ENCODE measurements at places on chromosomes 6 and 20. TPM values are rescaled to one million over a fixed set of nuclear protein-coding genes. Genes with fewer than 3 reads are reported as not detected.

Gene TRIM31
- total RNA-seq = not detected

Gene ID4
- total RNA-seq = not detected

Gene GPX5
- total RNA-seq = not detected

Gene BPIFB2
- total RNA-seq = not detected

Gene CST11
- not detected for total RNA-seq

Gene ADGRB3
- total RNA-seq = not detected

Gene SLC17A2
- not detected for total RNA-seq

Gene BANF2
- total RNA-seq = not detected

Gene THBS2
- not detected for total RNA-seq

Gene EPB41L1
- total RNA-seq = not detected

Gene COX4I2
- not detected for total RNA-seq

Gene MANEA
- total RNA-seq = 23.8 TPM

Gene PRPH2
- not detected for total RNA-seq

Gene SLC22A3
- not detected for total RNA-seq

Gene GMDS
- total RNA-seq = 24.2 TPM
